ENCODE measurements at places on chromosomes 3 and 15.

DNA sequence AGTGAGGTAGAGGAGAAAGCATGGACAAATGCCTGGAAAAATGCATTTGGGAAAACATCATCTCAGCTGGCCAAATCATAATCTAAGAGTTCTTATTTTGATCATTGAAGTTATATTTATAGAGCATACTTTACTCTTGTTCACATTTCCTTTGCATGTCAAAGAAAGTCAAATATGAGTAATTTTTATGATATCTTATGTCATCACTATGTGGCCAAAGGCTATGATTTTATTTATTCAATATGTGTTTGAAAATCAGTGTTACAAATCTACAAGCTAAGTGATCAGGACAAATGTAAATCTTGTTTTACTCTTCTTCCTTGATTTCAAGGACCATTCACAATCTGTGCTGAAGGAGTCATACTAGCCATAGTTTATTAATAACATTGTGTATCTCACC is 237.2 kb upstream of the DPH6 start:
- DNase-seq = no peak

DNA sequence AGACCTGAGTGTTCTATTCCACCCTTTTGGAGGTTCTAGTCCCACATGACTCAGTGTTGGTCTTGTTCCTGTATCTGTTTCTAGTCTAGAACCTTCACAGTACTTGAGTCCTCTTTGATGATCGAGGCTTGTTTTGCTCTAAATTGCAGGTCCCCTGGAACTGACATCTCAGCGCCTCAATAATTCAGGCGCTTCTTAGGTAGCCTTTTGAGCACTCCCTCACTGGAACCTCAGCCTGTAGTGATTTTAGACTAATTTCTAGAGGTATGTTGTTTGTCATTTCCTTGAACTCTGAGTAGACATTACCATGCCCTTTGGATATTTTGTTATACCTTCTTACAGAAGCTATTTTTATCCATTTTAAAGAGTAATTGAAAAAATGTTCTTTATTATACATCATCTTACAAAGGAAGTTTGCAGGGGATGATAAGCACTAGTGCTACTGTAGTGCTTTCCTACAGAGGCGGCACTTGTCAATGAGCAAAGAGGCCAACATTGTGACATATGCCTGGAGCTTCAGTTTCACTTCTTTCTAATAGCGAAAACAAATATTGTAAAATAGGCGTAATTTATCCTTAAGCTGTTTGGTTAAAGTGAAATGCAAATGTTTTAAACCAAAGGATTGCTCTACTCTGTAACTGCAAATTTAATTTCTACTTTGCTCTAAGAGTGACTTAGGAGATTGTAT is 75.7 kb downstream of the EFL1 start:
- no peak for DNase-seq

GRCh38 chr3:30548600-30548999 is 57.8 kb upstream of the TGFBR2 start:
- no peak for DNase-seq

DNA sequence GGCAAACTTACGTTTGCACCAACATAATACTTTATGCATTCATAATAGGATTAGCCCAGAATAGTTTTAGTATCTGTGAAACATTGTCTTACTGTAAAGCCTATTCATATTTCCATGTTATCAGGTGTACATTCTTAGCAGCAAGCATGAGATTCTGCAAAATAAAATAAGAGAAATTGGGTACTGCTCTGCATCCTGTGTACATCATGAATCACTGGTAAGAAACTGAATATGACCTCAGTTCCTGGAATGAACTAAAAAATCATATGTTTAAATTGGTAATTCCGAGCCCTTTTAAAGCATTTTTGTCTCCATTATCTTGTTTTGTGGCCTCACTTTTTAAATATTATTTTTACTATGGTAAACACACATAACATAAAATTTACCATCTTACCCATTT is 605.1 kb downstream of the ROBO1 start:
- DNase-seq = no peak

DNA sequence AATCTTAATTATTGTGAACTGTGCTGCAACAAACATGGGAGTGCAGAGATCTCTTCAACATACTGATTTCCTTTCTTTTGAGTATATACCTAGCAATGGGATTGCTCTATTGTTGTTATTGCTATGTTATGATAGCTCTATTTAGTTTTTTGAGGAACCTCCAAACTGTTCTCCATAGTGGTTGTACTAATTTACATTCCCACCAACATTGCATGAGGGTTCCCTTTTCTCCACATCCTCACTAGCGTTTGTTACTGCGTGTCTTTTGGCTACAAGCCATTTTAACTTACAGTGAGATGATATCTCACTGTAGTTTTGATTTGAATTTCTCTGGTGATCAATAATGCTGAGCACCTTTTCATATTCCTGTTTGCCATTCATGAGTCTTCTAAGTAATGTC is 45.5 kb upstream of the TNFSF10 start:
- DNase-seq = no peak
